ENCODE measurements at places on chromosomes 12 and 14.

- DNase-seq: peak; percentile 78
Observed at GRCh38 chr14:23056145-23056955, 970 bp downstream of the CDH24 start.

GRCh38 chr14:34874386-34875030 is 652 bp downstream of the BAZ1A start:
- no peak for DNase-seq

- DNase-seq: no peak
Observed at GRCh38 chr12:80129895-80130530, 30.7 kb downstream of the OTOGL start.

DNA sequence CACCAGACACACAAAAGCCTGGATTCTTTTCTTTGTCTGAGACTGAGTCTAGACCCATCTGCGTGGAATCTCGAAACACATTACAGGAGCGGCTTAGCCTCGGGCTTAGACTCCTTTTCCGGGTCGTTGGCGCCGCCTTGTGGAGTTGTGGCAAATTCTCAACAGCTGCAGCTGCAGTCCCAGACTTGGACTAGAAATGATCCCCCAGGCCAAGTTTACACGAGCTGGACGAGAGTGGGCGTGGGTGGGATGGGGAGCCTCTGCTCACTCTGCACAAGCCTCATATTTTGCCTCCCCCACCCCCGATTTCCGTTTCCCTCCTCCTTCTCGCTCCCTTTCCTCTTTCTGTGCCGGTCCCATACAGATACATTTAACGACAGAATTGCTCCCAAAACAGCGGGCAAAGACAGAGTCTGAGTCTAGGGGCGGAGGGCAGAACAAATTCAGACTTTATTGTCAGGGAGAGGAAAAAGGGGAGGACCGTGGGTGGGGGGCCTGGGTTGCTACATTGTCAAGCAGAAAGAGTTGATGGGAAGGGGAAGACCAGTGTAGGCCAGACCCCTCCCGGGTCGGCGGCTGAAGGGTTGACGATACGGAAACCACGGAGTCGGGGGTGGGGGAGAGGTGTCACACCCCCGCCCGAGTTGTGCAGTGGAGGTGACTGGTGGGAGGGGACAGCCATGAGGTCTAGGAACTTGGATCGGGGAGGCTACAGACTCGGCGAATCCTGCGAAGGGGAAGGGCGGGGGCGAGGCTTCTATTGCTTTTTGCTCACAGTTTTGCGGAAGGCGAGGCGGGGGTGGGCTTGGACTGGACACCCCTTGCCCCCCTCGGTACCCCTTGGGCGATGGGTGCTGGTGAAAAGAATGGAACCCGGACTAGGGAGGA is 4.7 kb upstream of the GPR84 start:
- DNase-seq: peak; percentile 62

DNA sequence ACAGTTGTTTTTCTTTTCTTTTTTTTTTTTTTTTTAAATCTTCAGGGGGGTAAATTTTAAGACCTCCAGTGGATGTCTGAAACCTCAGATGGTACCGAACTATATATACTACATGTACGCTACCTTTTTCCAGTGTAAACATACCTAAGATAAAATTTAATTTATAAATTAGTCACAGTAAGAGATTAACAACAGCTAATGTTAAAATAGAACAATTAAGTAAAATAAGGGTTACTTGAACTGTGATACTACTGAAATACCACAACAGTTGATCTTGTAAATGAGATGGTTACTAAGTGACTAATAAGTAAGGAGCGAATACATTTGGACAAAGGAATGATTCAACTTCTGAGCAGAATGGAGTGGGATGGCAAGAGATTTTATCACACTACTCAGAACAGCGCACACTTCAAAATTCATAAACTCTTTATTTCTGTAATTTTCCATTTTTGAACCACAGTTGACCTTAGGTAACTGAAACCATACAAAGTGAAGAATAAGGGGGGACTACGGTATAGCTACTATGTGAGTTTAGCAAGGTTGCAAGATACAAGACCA is 80.5 kb upstream of the PCED1B start:
- DNase-seq: no peak

All from ascending aorta (tissue), 2 donors.